Fibroblast of the aortic adventitia (primary cell): ENCODE measurements at places on chromosomes 11 and 22. TPM values are rescaled to one million over a fixed set of nuclear protein-coding genes. Genes with fewer than 3 reads are reported as not detected.
A peak's percentile ranks its signal among the peaks of the same experiment; 100 is the strongest.

- no peak for DNase-seq
Observed at GRCh38 chr11:67666303-67666645, 8.1 kb downstream of the ALDH3B2 start.

DNA sequence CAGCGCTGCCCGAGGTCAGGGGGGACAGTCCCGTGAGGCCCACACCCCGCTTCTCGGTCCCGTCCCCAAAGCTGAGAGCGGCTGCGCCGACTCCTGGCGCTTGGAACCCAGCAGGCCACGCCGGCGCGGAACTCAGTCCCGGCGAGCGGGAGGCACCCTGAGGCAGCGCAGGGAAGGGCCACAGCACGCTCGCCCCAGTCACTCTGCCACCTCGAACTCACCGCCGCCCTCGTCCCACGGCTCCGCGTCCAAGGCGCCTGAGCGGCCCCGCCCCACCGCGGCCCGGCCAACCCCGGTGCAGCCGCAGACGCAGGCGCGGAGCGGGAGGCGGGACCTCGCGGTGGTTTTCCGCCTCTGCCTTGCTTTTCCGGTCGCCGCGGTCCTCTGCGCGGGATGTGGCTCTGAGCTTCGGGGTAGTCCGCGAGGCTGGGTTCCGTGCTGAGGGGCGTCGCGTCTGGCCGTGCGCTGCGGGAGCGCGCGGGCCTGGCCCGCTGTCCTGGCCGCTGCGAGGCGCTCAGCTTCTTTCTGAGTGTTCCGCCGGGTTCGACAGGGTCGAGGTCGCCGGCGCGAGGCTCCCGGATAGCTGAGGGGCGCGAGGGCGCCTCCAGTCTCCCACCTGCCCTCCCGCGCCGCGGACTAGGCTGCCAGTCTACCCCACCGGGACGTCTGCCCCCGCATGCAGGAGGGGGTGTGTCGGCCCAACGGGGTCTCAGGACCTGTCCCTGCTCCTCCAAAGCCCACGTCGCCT lies at the start of gene CDPF1:
Gene CDPF1, minus strand, starts transcription at position 259 of the 748 bp plus-strand sequence. CDS start 2,009 bp downstream, outside the sequence.
- peak; percentile 73 for DNase-seq

OR52I2 gene
- not detected in 2 replicates for total RNA-seq

OR52E8 gene
- not detected in 2 replicates for total RNA-seq

SERPING1 gene
- total RNA-seq = 64.9 and 77.0 TPM in 2 replicates

DNA sequence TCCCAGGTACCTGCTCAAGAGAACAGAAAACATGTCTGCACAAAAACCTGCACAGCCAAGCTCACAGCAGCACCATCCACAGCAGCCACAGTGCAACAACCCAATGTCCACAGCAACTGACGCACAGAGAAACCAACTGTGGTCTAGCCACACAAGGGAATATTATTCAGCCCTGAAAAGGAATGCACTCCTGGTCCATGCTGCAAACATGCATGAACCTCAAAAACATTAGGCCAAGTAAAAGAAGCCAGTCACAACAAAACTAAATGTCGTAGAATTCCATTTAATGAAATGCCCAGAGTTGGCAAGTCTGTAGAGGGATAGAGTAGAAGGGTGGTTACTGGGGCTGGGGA lies 60.6 kb downstream of the MYEOV start:
- DNase-seq = no peak

MS4A6A gene
- total RNA-seq = not detected in 2 replicates

- no peak for DNase-seq
Observed at GRCh38 chr11:33874910-33875490, 16.9 kb downstream of the LMO2 start.

DNA sequence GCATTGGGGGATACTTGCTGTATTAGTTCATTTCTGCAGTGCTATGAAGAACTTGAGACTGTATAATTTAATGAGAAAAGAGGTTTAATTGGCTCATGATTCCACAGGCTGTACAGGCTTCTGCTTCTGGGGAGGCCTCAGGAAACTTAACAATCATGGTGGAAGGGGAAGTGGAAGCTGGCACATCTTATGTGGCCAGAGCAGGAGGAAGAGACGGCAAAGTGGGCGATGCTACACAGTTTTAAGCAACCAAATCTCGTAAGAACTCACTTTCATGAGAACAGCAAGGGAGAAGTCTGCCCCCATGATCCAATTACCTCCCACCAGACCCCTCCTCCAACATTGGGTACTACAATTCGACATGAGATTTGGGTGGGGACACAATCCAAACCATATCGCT lies 55.1 kb downstream of the TMPRSS5 start:
- DNase-seq = no peak

OTOG gene
- total RNA-seq = not detected in 2 replicates

GRCh38 chr11:59191095-59191494 lies 19.2 kb downstream of the DTX4 start:
- no peak for DNase-seq

KRTAP5-2 gene
- not detected in 2 replicates for total RNA-seq

GRCh38 chr11:90635151-90635550 lies 412.3 kb upstream of the CHORDC1 start:
- DNase-seq = no peak

AMBRA1 gene
- 18.0 and 46.9 TPM in 2 replicates for total RNA-seq

ZP1 gene
- total RNA-seq = not detected in 2 replicates

- peak; percentile 15 for DNase-seq
Observed at GRCh38 chr22:27419473-27419872, 382.1 kb downstream of the MN1 start.

SCN3B gene
- total RNA-seq = not detected in 2 replicates

- DNase-seq = no peak
Observed at GRCh38 chr22:17257121-17258001, 38.1 kb upstream of the ADA2 start.

DNA sequence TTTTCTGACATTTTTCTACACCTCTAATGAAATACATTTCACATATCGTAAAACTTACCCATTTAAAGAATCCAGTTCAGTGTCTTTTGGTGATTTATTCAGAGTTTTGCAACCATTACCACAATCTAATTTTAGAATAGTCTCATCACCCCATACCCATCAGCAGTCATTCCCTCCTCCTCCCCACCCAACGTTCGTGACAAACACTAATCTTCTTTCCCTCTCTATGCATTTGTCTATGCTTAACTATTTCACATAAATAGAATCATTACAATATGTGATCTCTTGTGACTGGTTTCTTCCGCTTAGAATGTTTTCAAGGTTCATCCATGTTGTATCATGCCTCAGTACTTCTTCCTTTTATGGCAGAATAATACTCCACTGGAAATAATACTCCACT lies 9.5 kb downstream of the TTC28 start:
- DNase-seq = no peak

GRCh38 chr11:110113505-110113904 lies 20.3 kb downstream of the ZC3H12C start:
- DNase-seq = no peak

BATF2 gene
- 0.25 and 0.45 TPM in 2 replicates for total RNA-seq

DNA sequence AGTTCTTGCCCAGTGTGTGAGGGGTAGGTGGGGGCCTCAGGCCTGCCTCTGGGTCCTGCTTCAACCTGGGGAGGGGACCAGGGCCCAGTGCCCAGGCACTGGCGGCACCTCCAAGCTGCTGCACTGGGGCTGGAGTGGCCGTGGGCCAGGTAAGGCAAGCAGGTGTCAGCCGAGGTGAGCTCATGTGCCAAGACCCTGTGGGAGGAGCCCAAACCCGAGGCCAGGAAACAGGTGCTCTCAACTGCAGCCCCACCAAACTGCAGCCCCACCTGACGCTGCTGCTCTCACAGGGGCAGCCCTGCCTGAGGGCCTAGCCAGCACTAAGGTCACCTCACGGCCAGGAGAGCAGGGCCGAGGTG lies 18.1 kb upstream of the GNB1L start:
- DNase-seq = no peak

DNA sequence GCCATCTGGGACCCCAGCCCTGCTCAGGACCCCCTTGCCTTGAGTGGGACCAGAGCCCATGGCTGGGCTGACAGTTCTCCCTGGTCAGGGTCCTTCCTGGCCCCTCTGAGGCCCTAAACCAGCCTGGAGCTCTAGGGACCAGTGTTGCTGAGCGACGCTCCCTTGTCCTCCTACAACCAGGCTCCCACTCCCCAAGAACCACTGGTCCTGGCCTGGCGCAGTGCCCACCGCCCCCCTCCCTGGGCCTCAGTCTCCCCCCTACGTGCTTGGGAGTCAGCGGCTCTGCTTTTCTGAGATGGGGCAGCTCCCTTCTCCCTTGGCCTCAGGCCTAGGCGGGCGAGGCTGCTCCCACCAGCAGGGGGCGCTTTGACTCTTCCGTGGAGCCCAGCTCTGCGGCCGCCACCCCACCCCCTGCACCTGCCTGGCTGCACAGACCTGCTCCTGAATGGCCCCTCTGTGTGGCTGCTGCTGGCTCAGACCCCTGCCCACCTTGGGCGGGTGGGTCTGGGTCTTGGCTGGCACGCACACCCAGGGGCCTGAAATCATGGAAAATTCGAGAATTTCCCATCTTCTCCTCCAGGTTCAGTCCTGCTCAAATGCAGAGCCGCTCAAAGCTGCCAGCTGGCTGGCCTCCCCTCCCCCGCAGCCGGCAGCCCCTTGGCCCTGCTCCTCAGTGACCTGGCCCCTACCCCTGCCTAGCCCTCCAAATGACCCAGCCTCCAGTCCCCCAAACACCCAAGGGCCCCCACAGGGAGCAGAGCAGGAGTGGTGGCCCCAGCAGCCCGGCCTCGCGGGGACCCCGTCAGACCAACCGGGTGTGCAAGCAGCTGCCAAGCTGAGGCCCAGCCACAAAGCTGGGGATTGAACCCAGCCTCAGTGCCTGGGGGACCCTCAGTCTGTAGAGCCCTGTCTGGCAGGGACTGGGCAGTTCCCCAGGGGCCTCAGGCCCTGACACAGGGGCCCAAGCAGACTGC lies 9.1 kb downstream of the PRR33 start:
- peak; percentile 70 for DNase-seq

GRCh38 chr11:16779436-16779835 lies 41.0 kb downstream of the C11orf58 start:
- no peak for DNase-seq

GRCh38 chr11:27934830-27935145 lies 173.2 kb downstream of the KIF18A start:
- DNase-seq = peak; percentile 89

DNA sequence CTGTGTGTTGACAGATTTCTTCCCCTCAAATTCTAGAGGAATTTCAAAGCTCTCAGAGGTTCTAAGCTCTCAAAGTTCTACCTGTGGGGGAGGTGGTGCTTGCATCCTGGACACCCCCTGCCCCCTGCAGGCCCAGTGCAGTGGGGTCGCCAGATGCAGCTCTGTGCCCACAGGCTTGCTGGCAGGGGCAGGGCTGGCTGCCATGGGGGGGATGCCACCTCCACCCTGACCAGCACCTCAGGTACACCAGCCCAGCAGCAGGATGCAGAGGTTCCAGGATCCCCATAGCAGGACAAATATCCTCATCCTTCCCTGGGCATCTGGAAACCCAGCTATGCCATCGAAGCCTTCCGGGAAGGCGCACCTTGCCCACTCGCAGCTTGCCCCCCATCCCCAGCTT lies 91.1 kb downstream of the BRD1 start:
- DNase-seq = no peak

DNA sequence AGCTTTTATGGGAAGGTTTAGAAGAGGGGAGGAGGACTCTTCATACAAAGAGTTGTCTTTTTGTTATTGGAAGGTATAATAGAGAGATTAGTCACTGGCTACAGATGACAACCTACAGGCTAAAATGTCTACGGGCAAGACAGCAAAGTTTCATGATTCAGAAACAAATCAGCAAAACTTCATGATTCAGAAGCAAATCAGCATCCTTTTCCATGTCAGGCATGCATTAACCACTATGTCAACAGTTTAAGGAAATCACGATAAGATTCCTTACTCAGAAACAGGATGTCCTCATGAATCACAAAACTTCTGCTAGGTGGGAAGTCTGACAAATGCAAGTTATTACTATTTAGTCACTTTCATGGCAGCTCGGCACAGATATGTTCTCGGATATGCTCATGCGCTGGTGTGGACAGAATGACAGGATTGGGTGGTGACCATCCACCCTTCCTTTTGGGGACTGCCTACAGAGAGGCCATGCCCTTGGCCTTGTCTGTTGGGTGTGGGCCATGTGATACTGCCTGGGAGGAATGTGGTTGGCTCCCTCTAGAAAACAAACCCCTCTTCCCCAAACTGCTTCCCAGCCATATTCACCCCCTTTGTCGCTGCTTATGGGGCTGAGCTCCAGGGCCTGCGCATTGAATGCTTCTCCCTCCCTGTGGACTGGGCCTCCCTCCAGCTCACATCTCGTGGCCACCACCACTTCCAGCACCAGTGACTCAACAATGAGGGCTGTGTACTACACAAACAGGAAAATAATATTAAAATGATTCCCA lies 10.1 kb downstream of the C11orf91 start:
- DNase-seq = peak; percentile 99
